Right atrium auricular region (tissue), 2 donors: ENCODE measurements at places on chromosomes 1 and 21. TPM values are rescaled to one million over a fixed set of nuclear protein-coding genes. Genes with fewer than 3 reads are reported as not detected.

Gene VANGL2
- 8.1 TPM for total RNA-seq

- no peak overlapping the region for H3K27ac ChIP-seq
- no peak overlapping the region for H3K4me3 ChIP-seq
- DNase-seq: no peak
- no peaks in the 10 kb centered on the region for H3K36me3 ChIP-seq
- H3K4me1 ChIP-seq: peaks cover 52% of the 10 kb centered on the region
- no peaks in the 10 kb centered on the region for H3K27me3 ChIP-seq
Measured at GRCh38 chr1:181140891-181141290, 52.4 kb downstream of the IER5 start.

DNA sequence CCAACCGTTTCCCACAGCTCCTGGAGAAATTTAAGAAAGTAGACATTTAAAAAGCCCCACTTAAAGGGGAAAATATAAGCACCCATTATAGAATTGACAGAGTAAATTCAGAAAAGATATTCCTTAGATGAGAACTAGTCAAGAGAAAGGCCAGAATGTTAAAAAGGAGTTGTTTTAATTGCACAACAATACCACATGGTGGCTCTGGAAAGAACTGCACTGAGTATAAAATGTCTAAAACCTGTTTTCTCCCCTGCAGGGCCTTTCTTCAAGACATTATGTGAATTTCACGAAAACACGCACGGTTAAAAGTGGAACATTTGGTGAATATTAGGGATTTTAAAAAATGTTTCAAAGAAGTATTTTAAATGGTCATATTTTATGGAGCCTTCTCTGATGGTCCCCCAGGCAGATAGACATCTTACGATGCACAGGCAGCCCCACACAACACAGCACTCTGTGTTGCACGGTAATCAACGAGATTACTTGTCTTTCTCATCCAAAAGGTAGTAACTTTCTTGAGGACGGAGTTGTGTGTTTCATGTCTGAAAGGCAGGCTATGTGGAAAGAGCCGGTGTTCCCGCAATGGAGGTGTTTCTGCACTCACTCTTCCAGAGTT lies 101.9 kb downstream of the PRRX1 start:
- H3K36me3 ChIP-seq: no peaks in the 10 kb centered on the region
- H3K4me3 ChIP-seq: no peak overlapping the region
- DNase-seq: no peak
- peak overlapping the region; percentile 1 for H3K27ac ChIP-seq
- no peaks in the 10 kb centered on the region for H3K4me1 ChIP-seq

DNA sequence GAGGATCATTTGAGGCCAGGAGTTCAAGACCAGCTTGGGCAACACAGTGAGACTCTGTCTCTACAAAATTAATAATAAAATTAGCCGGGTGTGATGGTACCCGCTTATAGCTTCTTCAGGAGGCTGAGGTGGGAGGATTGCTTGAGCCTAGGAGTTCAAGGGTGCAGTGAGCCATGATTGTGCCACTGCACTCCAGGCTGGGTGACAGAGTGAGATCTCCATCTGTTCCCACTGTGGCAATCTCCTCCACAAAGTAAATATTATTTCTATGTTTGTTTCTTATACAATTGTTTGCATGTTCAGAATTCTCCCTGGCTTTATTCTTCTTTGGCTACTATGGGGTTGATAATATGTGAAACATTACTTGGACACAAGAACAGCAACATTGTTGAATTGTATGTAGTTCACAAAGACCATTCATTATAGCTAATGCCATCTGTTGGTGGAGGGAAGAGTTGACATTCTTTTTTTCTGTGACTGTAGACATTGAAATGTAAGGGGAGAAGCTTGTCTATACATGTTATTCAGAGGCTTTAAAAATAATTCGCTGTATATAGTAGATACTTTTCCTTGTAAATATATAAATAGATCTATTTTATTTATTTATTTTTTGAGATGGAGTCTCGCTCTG lies 47.8 kb upstream of the SRSF10 start:
- H3K36me3 ChIP-seq: no peaks in the 10 kb centered on the region
- DNase-seq: no peak
- H3K4me1 ChIP-seq: no peaks in the 10 kb centered on the region
- no peak overlapping the region for H3K27ac ChIP-seq
- no peak overlapping the region for H3K4me3 ChIP-seq
- H3K27me3 ChIP-seq: no peaks in the 10 kb centered on the region

DNA sequence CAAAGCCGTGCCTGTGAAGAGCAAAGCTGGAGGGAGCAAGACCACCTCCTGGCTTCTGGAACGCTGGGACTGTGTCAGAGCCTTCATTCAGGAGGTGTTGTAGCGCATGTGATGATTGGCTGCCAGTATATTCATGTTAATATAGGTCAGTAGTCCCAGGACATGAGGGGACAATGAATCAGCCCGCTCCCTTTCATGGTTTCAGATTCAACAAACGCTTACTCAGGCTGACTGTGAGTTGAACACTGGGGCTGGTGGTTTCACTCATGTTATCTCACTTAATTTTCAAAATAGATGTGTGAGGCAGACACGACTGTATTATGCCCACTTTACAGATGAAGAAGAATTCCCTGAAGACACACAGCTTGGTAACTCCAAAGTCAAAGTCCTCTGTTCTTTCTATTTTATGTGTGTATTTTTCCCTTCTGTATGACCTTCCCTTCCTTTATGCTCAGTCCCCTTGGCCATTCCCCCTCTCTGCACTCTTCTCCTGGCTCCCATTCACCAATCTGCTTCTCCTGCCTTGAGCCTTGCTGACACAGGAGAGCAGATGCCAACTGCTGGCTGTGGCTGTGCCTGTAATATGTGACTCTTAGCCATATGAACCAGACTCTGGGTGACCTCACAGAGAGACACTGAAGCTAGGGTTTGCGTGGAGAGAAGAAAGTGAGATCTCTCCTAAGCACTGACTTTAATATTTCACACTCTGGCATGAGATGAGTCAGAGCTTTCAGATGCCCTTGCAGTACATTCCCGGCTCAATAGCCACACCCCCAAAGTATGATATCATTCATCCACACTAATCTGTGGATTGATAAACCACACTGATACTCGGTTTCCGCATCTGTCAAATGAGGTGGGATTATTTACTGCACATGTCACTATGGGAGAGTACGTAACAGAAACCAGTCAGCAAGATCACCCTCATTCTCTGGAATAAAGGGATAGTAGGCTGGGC lies 31.4 kb upstream of the KIRREL1 start:
- no peak overlapping the region for H3K27ac ChIP-seq
- no peaks in the 10 kb centered on the region for H3K36me3 ChIP-seq
- no peaks in the 10 kb centered on the region for H3K27me3 ChIP-seq
- H3K4me1 ChIP-seq: peaks cover 3% of the 10 kb centered on the region
- no peak overlapping the region for H3K4me3 ChIP-seq
